Caki2 (cell line): ENCODE measurements at places on chromosomes 2 and 18. TPM values are rescaled to one million over a fixed set of nuclear protein-coding genes. Genes with fewer than 3 reads are reported as not detected.

DNA sequence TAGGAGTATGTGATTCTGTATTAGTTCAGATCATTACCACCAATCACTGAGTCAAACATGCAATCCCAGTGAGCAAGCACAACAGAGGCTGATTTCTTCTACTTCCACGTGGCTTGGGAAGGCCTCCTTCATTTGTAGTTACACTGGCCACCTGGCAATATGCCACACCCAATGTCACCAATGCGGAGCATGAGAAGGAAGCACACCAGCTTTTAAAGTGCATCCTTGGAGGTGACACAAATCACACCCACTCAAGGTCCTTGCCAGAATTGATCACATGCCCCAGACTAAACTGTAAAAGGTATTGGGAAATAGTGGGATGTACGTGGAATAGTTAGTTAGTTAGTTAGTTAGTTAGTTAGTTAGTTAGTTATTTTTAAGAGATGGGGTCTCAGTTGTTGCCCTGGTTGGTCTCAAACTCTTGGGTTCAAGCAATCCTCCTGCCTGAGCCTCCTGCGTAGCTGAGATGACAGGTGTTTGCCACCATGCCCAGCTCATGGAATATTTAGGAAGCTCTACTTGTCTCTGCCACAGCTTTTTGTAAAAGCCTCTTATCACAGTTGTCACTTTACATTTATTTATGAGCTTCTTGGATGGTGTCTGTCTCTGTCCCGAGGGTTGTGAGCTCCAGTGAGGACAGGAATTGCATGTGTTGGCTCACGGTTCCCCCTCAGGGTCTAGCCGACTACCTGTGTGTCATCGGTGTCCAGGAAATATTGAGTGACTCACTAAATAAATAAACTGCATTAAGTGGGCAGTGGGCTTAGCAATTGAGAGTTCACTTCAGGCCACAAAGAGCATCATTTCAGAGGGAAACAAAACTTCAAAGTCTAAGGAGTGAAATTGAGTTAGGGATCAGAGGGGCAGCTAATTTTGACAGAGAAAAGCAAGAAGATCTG is 28.1 kb upstream of the CAB39 start:
- peak; percentile 54 for DNase-seq

- DNase-seq, result no peak
Observed at GRCh38 chr2:165586019-165586418, 116.5 kb downstream of the CSRNP3 start.

The EVX2 gene
- not detected in 2 replicates for total RNA-seq

DNA sequence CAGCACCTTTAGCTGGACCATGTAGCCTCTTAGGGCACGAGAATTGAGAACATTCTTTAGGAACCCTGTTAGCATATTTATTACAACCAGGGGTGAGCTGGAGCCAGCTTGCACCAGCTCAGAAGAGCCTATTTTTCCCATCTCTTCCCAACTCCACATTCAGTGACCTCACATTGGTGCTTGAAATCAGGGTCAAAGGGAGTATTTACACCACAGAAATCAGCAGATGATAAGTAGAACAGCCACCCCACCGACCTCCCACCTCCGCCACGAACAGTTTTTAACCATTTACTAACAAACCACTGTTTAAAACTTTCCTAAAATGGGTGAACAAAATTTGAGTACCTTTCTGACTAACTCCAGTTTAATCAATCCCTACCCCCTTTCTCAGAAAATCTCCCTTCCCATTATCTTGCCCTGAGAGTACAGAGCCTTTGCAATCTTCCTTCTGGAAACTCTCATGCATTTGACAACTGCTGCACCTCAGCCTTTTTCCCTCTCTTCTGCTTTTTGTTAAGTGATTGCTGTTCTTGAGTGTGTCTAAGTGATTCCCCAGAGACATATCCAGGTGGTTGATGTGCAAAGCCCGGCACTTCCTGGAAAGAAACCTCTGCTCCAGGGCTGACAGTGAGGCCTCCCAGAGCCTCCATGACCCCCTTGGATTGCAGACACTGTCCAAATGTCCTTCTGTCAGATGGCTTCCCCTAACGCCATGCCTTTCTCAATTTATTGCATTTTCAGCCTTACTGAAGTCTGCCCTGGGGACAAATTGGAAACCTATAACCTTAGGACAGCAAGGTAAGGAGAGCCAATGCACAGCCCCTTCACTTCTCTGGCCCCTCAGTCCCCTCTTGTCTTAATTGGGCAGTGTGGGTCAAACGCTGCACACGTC is 389.5 kb upstream of the TNP1 start:
- DNase-seq, result no peak

DNA sequence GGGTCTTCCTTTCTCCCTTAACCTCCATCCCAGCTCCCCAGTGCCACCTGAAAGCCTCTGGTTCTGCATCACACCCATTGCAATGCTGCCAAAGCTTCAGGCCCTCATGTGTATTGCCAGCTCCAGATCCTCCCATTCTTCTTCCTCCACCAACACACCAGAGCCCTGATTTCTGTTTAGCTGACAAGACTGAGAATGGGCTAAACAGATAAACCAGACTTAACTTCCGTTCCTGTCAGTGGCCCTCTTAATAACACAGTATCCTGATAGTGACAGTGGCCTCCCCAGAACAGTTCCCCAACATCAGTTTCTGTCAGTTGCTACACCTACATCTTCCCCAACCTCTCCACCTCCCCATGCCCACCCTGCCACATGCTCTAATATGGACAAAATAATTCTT is 31.3 kb upstream of the C1D start:
- no peak for DNase-seq

The HK2 gene
- 37.4 and 45.6 TPM in 2 replicates for total RNA-seq

DNA sequence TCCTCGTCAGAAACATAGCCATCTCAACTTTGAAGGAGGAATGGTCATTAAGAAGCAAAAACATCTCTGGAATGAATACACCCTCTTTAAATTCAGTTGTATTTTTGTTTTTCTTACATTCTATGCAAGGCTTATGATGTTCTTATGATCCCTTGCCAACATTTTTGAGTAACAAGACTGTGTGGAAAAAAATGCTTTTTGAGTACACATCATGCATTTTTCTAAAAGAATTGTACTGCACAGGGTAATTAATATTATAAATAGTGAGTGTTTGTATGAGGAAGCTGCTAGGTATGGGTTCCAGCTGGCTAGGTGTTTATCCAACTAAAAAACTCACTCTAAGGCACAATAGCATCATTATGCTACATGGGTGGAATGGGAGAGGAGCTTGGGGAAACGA is 59.0 kb upstream of the SPATS2L start:
- no peak for DNase-seq

The M1AP gene
- total RNA-seq, result not detected in 2 replicates

The EVA1A gene
- total RNA-seq, result 281 and 383 TPM in 2 replicates

DNA sequence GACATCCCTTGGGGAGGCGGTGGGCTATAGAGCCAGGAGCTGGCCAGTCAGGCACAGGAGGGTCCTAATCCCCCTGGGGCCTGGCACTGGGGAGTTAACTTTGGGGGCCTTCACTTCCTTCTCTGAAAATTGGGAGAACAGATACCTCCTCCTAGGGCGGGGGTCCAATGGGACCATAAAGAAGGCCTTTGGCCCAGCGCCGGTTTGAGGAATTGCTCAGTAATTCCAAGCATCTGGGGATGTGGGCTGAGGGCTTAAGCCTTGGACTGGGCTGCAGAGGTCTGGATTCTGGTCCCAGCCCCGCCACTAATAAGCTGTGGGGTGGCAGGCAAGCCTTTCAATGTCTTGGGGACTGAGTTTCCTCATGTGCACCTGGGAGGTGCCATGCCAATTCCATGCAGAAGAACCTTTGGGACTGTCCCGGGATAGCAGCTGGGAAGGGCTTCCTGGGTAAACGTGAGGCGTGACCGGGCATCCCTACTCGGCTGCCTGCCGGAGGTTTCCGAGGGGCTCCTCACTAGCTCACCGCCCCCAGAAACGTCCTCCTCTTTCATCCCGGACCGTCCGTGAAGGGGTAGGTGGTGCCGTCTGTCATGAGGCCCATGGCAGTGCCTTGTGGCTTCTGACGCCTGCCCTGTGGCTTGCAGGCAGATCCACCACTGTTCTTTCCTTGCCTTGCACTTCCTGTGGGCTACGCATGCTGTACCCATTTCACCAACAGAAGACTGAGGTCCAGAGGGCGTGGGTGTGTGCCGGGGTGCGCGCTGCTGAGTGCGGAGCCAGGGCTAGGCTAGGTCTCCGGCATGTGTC is 67.4 kb upstream of the HPCAL1 start:
- no peak for DNase-seq

DNA sequence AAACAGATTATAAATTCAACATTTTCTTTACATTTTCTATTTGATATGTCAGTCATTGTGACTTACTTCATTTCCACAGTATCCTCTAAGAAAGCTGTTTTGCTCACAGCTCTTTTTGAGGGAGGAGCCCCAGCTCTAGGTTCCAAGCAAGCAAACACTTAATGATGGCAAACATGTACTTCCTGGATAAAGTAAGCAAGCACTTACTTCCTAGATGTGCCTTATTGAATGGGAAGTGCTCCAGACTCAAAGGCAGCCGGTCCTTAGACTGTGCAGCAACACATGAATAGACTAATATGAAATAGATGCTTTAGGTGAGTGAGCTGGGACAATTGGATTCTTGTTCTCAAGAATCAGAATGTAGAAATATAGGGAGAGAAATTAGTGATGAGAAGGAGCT is 2149.8 kb upstream of the PIK3C3 start:
- DNase-seq, result no peak

The MAL gene
- total RNA-seq, result 1.4 TPM in 1 of 2 replicates, not detected in the other

DNA sequence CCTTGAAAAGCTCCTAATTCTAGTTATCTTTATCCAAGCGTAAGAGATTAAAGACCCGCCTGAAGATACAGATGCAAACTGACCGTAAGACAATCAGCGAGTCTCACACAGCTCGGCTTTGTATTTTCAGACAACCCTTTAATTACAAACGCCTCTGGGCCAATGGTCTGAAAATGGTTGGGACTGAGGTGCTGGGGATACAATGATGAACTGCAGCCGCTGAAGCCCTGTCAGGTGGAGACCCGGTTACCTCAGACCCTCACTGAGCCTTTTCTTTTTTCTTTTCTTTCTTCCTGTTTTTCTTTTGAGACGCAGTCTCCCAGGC is 715 bp upstream of the CFAP36 start:
- DNase-seq, result no peak

The GALNT3 gene
- total RNA-seq, result 0.37 and 0.43 TPM in 2 replicates

GRCh38 chr2:138974651-138975050 is 194.5 kb upstream of the NXPH2 start:
- DNase-seq, result no peak

DNA sequence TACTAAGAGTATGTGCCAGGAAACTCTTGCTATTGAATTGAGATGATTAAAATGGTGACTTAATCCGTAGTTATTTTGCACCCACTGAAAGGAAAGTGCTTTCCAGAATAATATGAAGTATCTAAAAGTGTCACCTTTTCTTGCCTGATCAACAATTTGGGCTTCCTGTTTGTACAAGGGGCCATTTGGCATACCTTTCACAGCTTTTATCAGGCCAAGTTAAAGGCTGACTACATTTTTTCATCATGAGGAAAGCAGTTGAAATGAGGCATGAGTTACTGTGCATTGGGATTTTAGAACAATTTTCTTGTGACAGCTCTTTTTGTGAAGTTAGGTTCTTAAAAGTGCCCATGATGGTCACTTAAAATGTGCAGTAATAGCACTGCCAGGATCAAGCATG is 11.2 kb downstream of the TSN start:
- DNase-seq, result no peak

The NEU2 gene
- total RNA-seq, result not detected in 2 replicates

DNA sequence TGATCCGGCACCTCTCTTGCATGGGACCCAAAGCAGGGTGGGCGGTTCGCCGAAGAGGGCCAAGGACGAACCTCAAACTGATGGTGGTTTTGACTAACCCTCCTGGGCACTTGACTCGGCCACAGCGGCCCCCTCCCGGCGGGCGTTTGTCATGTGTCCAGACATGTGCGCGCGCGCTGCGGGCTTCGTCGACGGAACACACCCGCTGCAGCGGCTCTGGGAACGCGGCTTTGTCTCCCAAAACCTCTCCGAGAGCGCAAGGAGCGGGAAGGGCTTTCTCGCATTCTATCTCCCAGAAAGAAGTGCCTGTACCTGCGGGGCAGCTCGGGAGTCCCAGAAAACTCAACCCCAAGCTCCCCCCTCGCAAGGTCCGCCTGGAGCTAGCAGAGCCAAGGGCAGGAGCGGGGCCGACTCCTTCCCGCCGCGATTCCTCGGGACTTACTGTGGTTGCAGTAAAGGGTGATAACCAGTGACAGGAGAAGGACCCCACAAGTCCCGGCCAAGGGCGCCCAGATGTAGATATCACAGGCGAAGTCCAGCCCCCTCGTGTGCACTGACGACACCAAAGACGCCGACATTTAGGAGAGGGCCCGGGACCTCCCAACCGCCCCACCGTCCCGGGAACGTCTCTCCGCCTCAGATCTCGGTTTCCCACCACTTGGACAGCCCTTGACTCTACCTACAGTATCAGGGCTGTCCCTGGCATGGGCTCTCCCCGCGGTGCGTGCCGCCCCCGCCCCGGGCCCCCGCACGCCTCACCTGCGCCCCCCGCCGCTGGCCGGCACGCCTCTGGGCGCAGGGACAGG is 1.6 kb downstream of the CD8A start:
- DNase-seq, result no peak

DNA sequence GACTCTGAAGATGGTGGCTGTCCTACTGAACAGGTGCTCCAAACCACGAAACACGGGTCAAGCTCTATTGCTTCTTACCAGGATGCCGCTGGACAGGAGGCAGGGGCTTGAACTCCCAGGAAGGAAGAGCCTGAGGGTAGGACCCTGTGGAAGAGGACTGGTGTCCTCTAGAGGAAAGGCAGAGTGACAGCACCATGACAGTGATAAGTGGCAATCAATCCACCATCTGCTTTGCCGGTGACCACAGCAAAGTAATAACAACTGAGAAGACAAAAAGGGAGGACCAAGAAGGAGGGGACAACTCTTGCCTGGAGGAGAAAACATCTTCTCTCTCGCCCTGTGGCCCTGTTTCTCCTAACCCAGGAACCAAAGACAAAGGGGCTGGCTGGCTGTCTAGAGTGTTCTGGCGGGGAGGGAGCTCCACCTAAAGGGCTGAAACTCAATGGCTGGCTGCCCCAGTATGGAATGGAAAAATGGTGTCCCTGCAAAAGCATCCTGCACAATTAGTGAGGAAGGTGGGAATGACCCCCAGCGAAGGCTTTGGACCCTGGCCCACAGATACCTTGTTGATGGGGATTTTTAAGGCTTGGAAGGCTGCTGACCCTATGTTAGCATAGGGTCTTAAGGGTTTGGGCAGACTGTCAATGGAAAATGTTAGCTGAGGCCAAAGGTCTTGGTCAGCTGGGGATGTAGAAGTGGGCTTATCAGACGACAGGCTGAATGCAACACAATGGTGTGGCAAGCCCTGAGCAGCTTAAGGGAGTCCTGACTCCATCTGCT is 35.4 kb downstream of the PROC start:
- DNase-seq, result peak; percentile 43

The MZT2A gene
- total RNA-seq, result 217 and 282 TPM in 2 replicates

GRCh38 chr2:59276033-59276432 is 1034.9 kb upstream of the FANCL start:
- DNase-seq, result no peak

The ARL4C gene
- 43.2 and 54.8 TPM in 2 replicates for total RNA-seq

DNA sequence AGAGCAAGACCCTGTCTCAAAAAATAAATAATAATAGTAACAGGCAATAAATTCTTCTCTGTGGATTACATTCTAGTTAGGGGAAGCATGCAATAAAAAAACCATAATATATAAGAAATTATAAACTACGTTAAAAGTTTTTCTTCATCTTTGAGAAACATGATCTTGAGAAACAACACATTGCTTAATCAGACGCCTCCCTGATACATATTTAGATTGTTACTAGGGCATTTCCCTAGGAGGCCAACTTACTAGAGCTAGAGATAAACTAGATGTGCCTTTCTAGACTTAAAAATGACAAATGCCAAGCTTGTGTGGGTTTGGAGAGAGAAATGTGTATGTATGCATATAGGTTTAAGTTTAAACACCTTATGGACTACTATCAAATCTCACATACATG is 76.3 kb upstream of the GALNT5 start:
- no peak for DNase-seq

- DNase-seq, result no peak
Observed at GRCh38 chr2:200348897-200349563, 42.5 kb downstream of the SPATS2L start.
